Stimulated activated naive CD4-positive, alpha-beta T cell (primary cell): ENCODE measurements at places on chromosomes 4 and X.
A peak's percentile ranks its signal among the peaks of the same experiment; 100 is the strongest.

DNA sequence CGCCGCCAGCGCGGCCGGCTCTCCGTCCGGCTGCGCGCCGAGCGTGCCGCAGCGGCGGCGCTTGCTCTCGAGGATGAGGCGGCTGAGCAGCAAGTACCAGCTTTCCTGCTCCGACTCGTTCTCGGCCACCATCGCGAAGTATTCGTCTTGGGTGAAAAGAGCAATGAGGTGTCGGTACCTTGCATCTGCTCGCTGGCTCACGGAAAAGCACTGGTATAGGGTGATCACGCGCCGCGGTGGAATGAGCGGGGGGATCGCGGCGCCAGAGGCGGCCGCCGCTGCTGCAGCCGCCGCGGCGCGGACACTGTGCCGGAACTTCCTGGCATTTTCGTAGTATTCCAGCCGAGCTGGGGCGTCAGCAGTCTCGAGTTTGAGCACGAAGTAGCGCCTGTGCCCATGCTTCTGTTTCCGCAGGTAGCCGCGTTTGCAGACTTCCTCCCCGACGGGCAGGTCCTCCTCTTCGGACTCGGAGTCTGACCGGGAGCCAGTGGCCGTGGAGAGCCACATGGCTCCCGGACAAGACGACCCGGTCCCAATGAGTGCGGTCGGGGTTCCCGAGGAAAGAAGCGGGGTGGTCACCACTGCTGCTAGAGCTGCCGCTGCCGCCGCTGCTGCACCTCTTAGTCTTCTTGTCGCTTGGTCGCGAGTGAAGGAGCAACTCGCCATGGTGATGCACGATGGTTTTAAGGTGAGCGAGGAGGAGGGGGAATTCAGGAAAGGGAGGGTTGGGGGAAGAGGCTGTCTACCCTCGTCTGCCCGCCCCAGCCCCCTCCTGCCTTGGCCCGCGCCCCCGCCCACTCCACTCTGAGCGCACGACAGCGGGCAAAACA is 469 bp downstream of the IRS4 start:
- no peak for DNase-seq

GRCh38 chrX:9376111-9376510 is 88.7 kb upstream of the TBL1X start:
- DNase-seq: no peak

DNA sequence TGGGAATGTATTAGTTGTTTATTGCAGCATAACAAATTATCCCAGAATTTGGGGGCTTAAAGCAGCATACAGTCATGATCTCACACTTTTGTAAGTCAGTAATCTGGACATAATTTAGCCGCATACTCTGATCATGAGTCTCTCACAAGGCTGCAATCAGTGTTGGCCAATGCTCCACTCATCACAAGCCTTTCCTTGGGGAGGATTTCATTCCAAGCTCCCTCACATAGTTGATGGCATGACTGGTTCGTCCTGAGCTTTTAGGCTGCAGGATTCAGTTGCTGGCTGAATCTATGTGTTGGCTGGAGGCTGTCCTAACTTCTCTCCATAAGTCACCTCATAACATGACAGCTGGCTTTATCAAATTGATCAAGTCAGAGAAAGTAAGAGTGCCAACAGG is 1568.6 kb upstream of the PCDH7 start:
- no peak for DNase-seq

- no peak for DNase-seq
Measured at GRCh38 chrX:9458516-9459078, 6.3 kb upstream of the TBL1X start.

- no peak for DNase-seq
Measured at GRCh38 chr4:141642711-141643110, 6.3 kb downstream of the IL15 start.

DNA sequence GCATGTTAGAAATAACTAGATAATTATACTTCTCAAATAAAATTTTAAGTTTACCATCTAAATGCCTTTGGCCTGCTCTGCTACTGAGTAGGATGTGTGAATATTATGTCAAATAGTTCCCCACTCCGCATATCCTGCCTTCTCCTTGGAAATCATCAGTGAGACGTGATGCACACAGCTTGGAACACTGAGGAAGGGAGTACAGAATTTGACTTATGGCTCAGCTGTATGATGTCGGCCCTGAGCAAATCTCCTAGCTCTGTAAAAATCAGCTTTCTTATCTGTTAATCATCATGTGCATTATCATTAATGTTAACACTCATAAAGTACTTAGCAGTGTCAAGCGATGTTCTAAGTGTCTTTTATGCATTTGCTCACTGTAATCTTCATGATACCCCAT is 241.0 kb upstream of the ANKRD50 start:
- DNase-seq: no peak

GRCh38 chr4:14807856-14808255 is 194.4 kb upstream of the CPEB2 start:
- no peak for DNase-seq

DNA sequence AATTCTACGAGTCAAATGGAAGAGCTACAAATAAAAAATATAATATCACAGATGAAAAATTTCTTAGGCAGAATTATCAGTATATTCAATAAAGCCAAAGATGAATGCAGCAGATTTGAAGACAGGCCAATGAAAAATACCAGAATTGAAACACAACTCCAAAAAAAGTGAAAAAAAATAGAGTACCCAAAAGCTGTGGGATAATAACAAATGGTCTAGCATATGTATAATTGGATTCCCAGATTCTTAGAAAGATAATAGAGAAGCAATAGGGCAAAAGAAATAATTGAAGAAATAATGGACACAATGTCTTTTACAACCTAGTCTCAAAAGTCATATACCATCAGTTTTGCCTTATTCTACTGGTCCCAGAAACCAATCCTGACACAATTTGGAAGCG is 4.4 kb downstream of the ANAPC10 start:
- no peak for DNase-seq

GRCh38 chr4:42533042-42533441 is 123.9 kb downstream of the ATP8A1 start:
- DNase-seq: no peak

GRCh38 chrX:93242897-93243296 is 430.5 kb downstream of the NAP1L3 start:
- no peak for DNase-seq

GRCh38 chr4:122827258-122827878 is 737 bp downstream of the FGF2 start:
- DNase-seq: no peak

- no peak for DNase-seq
Measured at GRCh38 chr4:96342196-96342595, 502.3 kb downstream of the PDHA2 start.

DNA sequence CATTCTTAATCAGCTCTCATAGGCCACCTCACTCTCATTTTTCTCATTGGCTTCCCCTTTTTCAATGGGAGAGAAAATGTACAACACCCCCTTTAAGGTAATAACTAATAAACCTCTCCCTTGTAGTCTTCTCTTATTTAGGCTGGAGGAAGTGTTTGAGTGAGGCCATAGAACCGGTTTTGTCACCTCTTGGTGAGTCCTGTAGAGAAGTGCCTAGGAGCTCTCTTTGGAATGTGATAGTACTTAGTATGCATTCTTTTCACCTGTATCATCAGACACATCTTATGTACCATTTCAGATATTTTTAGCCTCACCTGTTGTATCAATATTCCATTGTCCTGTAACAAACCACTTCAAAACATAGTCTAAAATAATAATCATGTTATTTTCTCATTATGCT is 3.5 kb upstream of the TAB3 start:
- DNase-seq: no peak

DNA sequence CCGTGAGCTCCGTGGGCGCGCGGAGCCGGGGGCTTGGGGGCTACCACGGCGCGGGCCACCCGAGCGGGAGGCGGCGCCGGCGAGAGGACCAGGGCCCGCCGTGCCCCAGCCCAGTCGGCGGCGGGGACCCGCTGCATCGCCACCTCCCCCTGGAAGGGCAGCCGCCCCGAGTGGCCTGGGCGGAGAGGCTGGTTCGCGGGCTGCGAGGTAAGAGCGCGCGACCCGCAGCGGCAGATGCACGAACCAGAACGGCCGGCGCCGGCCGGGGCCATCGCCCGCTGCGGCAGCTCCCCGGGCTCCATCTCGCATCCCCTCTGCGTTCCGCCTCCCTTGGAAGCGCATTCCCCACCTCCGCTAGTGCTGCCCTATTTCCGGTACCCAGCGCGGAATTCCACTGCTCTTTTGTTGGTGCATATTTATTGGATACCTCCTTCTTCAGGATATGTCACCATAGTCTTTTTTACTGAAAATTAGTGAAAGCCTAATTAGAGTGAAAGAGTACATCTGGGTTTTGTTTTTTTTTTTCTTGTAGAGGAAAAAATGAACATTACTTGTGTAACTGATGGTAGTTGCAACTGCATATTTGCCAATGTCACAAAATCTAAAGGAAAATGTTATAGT is 797 bp downstream of the PKD2 start:
- peak; percentile 25 for DNase-seq
